ENCODE measurements at places on chromosomes 6 and 20. TPM values are rescaled to one million over a fixed set of nuclear protein-coding genes. Genes with fewer than 3 reads are reported as not detected.

- H3K4me3 ChIP-seq = no peak overlapping the region
- no peaks in the 10 kb centered on the region for H3K27me3 ChIP-seq
- H3K36me3 ChIP-seq = peaks cover 9% of the 10 kb centered on the region
- peaks cover 8% of the 10 kb centered on the region for H3K4me1 ChIP-seq
- H3K27ac ChIP-seq = peak overlapping the region; percentile 31
Observed at GRCh38 chr6:26006086-26006939, 43.7 kb downstream of the TRIM38 start.

GRCh38 chr20:25239387-25240370 lies 8.2 kb upstream of the PYGB start:
- DNase-seq = no peak
- H3K4me3 ChIP-seq = no peak overlapping the region
- peaks cover 14% of the 10 kb centered on the region for H3K27me3 ChIP-seq
- no peak overlapping the region for H3K27ac ChIP-seq

DNA sequence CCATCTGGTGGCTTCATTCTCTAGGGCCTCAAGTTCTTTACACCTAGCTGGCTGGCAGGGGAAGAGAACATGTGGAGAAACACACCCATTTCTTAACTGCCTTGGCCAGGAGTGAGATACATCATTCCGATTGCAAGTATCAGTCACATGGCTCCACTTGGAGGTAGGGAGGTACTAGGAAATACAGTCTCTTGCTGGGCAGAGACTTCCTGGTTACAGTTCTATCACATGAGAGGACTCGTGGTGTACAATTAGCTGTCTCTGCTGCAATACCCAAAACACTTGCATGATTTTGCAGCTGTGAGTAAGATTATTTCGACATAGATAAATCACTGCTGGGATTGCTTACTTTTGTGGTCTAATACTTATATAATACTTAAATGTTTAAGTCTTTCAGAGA lies 51.1 kb downstream of the GTF2H5 start:
- no peaks in the 10 kb centered on the region for H3K36me3 ChIP-seq
- H3K4me1 ChIP-seq = peaks cover 10% of the 10 kb centered on the region
- H3K27ac ChIP-seq = no peak overlapping the region
- H3K27me3 ChIP-seq = no peaks in the 10 kb centered on the region
- no peak for DNase-seq

Gene TRIM40
- total RNA-seq = not detected

DNA sequence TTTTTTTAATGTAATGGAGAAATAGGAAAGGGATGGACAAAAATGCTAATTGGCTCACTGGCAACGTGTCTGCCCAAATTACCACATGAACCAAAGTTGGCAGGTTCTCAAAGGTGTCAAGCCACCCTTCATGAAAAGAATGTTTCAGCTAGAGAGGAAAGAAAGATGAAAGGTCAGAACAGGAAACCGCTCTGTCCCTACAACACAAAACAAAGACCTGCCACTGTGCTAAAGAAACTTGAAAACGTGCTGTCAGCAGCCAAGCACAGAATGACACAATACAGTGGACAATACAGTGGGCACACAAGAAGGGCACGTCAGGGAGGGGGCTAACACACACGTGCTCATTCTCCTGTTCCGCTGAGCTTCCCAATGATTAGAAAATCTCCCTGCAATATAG lies 4.9 kb downstream of the PREP start:
- no peaks in the 10 kb centered on the region for H3K27me3 ChIP-seq
- H3K4me3 ChIP-seq = no peak overlapping the region
- H3K36me3 ChIP-seq = peaks cover 19% of the 10 kb centered on the region
- peak overlapping the region; percentile 17 for H3K27ac ChIP-seq

GRCh38 chr6:149266659-149267058 lies 50.9 kb upstream of the TAB2 start:
- no peak overlapping the region for H3K4me3 ChIP-seq
- peaks cover 7% of the 10 kb centered on the region for H3K36me3 ChIP-seq
- H3K4me1 ChIP-seq = peaks cover 47% of the 10 kb centered on the region
- no peaks in the 10 kb centered on the region for H3K27me3 ChIP-seq

DNA sequence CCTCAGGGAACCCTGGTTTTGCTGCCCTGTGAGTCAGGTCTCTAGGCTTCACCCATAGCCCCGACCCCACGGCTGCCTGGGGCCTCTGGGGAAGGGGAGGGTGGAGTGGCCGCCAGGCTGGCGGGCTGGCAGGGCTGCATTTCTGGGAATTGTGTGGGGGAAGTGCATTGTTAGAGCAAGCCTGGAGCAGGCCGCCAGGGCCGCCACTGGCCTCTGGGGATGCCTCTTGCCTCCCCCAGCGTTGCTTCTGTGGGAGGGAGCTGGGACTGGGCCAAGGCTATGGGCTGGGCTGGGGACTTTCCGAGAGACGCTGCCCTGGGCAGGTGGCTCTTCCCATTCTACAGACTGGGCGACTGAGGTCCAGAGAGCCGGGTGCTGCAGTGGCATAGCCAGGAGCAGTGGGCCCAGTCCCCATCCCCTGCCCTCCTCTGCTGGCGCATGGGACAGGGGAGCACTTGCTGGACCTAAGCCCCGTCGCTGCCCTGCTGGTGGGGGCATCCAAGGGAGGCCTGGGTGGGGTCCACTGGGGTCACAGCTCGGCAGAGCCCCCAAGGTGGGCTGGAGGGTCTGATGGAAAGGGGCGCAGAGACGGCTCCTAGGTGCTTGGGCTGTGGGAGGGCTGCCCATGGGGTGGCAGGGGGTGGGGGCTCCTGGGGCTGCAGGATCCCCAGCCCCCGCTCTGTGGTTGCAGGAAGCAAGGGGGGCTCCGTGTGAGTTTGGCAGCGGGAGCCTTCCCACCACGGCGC lies 6.6 kb upstream of the SOX18 start:
- DNase-seq = no peak
- H3K4me3 ChIP-seq = no peak overlapping the region
- peaks cover 37% of the 10 kb centered on the region for H3K4me1 ChIP-seq
- no peak overlapping the region for H3K27ac ChIP-seq
- H3K27me3 ChIP-seq = peaks cover 8% of the 10 kb centered on the region

Gene BEND6
- total RNA-seq = not detected

Gene DEFB119
- not detected for total RNA-seq

Gene TAGAP
- 67.0 TPM for total RNA-seq

GRCh38 chr20:33685328-33686099 lies 671 bp downstream of the E2F1 start:
- H3K27me3 ChIP-seq = no peaks in the 10 kb centered on the region
- H3K4me1 ChIP-seq = peaks cover 89% of the 10 kb centered on the region
- H3K27ac ChIP-seq = peak overlapping the region; percentile 93
- H3K4me3 ChIP-seq = peak overlapping the region; percentile 94

DNA sequence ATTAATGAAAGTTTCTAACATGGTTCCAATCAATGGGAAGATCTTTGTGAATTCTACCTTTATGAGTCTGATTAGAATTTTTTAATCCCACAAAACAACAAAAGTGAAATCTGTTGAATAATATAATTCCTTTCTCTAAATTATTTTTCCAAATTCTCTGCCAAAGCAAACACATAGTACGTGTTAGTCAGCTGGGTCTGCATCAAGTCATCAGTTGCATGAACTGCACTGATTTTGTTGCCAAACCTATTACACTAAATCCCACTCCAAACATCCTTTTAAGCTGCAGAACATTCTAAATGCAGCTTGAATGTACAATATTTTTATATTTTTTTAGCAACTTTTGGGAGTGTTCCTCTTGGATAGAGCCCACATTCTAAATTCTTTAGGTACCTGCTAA lies 199.0 kb upstream of the HSF2 start:
- H3K4me1 ChIP-seq = no peaks in the 10 kb centered on the region
- no peak overlapping the region for H3K27ac ChIP-seq
- no peaks in the 10 kb centered on the region for H3K36me3 ChIP-seq
- H3K4me3 ChIP-seq = no peak overlapping the region
- H3K27me3 ChIP-seq = no peaks in the 10 kb centered on the region

Gene OOEP
- 0.52 TPM for total RNA-seq

Gene SIRPB1
- 1.3 TPM for total RNA-seq

Gene SIRPG
- 112 TPM for total RNA-seq

GRCh38 chr20:10366898-10367692 lies 66.9 kb downstream of the MKKS start:
- DNase-seq = no peak
- no peak overlapping the region for H3K27ac ChIP-seq
- no peaks in the 10 kb centered on the region for H3K36me3 ChIP-seq
- peaks cover 2% of the 10 kb centered on the region for H3K4me1 ChIP-seq
- no peak overlapping the region for H3K4me3 ChIP-seq

- H3K4me3 ChIP-seq = no peak overlapping the region
- no peaks in the 10 kb centered on the region for H3K4me1 ChIP-seq
Observed at GRCh38 chr6:139860203-139860602, 485.8 kb upstream of the CITED2 start.

DNA sequence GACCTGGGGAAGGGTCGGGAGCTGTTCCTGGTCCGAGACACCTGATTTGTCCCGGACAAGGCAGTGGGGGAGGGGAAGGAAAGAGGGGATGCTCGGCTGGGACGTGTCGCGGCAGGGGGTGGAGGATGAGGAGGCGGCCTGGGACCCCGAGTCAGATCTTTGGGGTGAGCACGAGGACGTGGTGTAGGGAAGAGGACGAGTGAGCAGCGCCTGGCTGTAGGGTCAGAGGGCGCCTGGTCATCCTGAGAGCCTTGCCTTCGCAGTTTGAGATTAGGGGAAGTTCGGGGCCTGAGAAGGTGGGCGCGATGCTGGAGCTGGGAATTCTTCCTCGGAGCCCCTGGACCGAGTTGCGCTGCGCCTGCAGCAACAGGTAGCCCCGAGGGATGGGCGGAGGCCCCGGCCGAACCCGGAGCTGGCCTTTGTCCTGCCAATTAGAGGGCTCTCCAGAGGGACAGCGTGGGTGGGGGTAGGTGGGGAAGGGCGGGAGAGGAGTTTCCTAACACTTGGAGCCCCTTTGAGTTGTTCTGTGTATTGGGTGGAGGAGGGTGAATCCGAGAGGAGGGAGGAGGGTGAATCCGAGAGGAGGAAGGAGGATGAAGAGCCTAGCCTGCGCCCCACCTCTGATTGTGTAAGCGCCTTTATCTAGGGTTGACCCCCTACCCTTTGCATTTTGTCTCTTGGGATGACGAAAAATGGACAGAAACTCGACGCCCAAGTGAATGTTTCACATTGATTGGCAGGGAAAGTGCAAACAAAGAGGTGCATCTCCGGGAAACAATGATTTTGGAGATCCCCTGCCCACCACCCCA lies 72.0 kb downstream of the SOX4 start:
- peaks cover 61% of the 10 kb centered on the region for H3K27me3 ChIP-seq
- H3K4me1 ChIP-seq = peaks cover 22% of the 10 kb centered on the region
- no peaks in the 10 kb centered on the region for H3K36me3 ChIP-seq
- no peak for DNase-seq
- H3K4me3 ChIP-seq = peak overlapping the region; percentile 8

Gene STMND1
- total RNA-seq = not detected

DNA sequence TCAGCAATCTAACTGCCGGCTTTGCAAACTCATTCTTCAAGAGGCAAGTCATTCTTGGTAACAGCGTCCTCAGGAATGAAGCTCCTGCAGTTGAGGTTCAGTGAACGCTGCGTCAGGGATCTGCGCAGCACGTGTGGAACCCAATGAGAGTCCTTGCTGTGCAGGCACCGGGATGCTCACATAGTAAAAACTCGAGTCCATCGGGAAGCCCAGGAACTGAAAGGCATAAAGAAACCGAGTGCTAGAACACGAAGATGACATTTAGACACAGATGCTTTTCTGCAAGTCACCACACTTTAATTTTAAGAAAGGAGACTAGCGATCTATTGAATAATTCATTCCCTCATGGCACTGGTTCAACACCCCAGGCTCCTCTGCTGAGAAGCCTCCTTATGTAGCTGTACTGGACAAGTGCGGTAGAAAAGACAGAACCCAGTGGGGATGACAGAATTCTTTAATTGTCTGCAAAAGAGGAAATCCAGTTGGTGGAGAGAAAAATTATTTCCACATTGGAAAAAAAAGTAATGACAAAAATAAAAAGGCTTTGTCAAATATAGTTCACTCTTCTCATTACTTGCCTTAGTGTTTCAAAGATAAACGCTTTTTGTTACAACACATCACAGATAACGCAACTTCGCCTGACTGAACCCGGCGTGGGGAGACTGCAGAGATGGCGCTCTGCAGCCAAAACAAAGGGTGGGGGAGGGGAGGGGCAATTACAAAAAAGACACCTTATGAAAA lies 1.9 kb upstream of the AFDN start:
- peak overlapping the region; percentile 27 for H3K4me3 ChIP-seq
- peaks cover 7% of the 10 kb centered on the region for H3K36me3 ChIP-seq
- peaks cover 54% of the 10 kb centered on the region for H3K27me3 ChIP-seq
- peaks cover 26% of the 10 kb centered on the region for H3K4me1 ChIP-seq
- no peak for DNase-seq

GRCh38 chr6:129893640-129894039 lies 32.5 kb upstream of the TMEM244 start:
- H3K4me3 ChIP-seq = no peak overlapping the region
- DNase-seq = no peak
- no peak overlapping the region for H3K27ac ChIP-seq
- H3K4me1 ChIP-seq = peaks cover 5% of the 10 kb centered on the region
- H3K36me3 ChIP-seq = no peaks in the 10 kb centered on the region

GRCh38 chr6:108210556-108210955 lies 44.7 kb downstream of the NR2E1 start:
- H3K36me3 ChIP-seq = peaks cover 32% of the 10 kb centered on the region
- peaks cover 11% of the 10 kb centered on the region for H3K4me1 ChIP-seq
- no peak overlapping the region for H3K4me3 ChIP-seq
- H3K27me3 ChIP-seq = no peaks in the 10 kb centered on the region
- DNase-seq = no peak

Gene PPP1R3D
- 6.7 TPM for total RNA-seq

Gene NNAT
- not detected for total RNA-seq

Gene COL11A2
- 0.83 TPM for total RNA-seq

Gene CEP85L
- 48.7 TPM for total RNA-seq

- H3K4me1 ChIP-seq = no peaks in the 10 kb centered on the region
- no peak overlapping the region for H3K4me3 ChIP-seq
- no peak for DNase-seq
- no peaks in the 10 kb centered on the region for H3K36me3 ChIP-seq
Observed at GRCh38 chr20:12936524-12936923, 72.2 kb upstream of the SPTLC3 start.

- H3K4me1 ChIP-seq = no peaks in the 10 kb centered on the region
- no peak for DNase-seq
- peaks cover 14% of the 10 kb centered on the region for H3K27me3 ChIP-seq
- H3K4me3 ChIP-seq = no peak overlapping the region
- no peak overlapping the region for H3K27ac ChIP-seq
Observed at GRCh38 chr20:16747291-16747811, 807 bp upstream of the OTOR start.
